Large intestine (tissue), 12 donors: ENCODE measurements at places on chromosomes 7 and 10. TPM values are rescaled to one million over a fixed set of nuclear protein-coding genes. Genes with fewer than 3 reads are reported as not detected.

IDI2 gene
- not detected for polyA plus RNA-seq

DNA sequence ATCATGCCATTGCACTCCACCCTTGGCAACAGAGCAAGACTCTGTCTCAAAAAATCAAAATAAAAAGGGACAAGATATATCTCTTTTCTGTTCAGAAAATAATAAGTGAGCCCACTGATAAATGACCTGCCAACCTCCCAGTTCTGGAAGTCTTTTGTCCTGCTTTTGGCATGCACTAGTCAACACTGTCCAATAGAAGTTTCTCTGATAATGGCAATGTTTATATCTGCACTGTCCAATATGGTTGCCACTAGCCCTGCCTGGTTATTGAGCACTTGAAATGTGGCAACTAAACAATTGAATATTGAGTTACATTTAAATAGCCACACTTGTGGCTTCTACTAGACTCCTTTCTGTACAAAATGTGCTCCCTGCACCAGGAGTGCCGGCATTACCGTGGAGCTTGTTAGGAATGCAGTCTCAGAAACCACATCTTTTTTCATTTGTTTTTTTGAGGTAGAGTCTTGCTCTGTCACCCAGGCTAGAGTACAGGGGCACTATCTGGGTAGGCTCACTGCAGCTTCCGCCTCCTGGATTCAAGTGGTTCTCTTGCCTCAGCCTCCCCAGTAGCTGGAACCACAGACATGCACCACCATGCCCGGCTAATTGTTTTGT, 229.7 kb downstream of the CACNB2 start:
- DNase-seq: no peak

DNA sequence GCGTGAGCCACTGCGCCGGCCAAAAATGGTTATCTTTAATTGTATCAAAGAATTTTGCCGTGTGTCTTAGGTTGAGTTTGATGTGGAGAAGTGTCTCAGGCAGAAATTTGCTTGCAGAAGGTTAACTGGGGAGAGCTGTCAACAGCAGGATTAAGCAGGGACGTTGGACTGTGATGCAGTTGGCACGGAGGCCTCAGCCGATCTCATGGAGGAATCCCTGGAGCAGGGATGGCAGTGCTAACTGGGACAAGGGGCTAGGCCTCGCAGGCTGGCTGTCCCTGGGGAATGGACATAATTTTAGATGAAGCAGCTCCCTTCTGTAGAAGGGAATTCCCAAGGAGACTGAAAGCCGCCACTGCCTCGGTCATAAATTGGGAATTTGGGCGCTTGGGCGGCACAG, 12.3 kb upstream of the KIF5B start:
- no peak for DNase-seq

HOXA6 gene
- polyA plus RNA-seq: 4.0 TPM

GRCh38 chr7:80428161-80429054, 83.5 kb downstream of the GNAT3 start:
- peak; percentile 42 for DNase-seq

ACSM6 gene
- polyA plus RNA-seq: 0.06 TPM

- DNase-seq: no peak
These were observed 18.7 kb downstream of the HNRNPF start for GRCh38 chr10:43390333-43390732.

- DNase-seq: peak; percentile 16
These were observed 46.4 kb downstream of the ESYT2 start for GRCh38 chr7:158782761-158783401.

- no peak for DNase-seq
These were observed 317.2 kb downstream of the GRID1 start for GRCh38 chr10:86049442-86049841.
